ENCODE measurements at places on chromosomes 16 and 17. TPM values are rescaled to one million over a fixed set of nuclear protein-coding genes. Genes with fewer than 3 reads are reported as not detected.

ASIC2 gene
- 0.01 TPM for polyA plus RNA-seq

- no peak for DNase-seq
Observed at GRCh38 chr17:81591971-81592370, 39.8 kb upstream of the FAAP100 start.

DNA sequence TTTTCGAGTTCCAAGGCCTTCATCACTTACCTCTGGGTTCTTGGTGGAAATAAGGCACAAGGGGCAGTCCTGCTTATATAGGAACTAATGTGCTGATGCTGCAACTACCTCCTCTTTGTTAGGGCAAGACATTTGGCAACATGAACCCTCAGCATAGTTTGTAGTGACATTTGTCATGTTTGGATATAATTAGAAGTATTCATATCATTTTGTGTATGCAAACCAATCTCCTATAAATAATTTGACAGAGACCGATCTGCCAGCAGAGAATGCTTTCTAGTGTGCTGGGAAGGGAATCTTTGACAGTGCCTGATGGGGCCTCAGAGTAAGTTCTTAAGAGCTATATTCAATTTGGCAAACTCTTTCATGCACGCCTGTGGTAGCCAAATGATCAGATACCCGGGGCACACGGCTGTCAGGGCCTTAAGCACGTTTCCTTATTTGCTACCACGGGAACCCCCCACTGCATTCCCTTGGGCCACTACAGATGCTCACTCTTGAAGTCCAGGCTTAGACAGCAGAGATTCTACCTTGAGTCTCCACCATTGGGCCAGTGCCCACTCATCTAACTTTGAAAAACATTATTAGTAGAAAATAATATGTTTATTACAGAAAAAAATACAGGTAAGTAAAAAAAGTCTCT, at the start of gene MYH8:
TSS of gene MYH8 (minus strand) at position 51 of the 643 bp plus-strand sequence. CDS start 1,723 bp downstream, outside the sequence.
- DNase-seq: no peak

GJD3 gene
- polyA plus RNA-seq: 0.25 TPM

Measured in psoas muscle (tissue), 8 donors.